ENCODE measurements at places on chromosomes 6 and 20.

DNA sequence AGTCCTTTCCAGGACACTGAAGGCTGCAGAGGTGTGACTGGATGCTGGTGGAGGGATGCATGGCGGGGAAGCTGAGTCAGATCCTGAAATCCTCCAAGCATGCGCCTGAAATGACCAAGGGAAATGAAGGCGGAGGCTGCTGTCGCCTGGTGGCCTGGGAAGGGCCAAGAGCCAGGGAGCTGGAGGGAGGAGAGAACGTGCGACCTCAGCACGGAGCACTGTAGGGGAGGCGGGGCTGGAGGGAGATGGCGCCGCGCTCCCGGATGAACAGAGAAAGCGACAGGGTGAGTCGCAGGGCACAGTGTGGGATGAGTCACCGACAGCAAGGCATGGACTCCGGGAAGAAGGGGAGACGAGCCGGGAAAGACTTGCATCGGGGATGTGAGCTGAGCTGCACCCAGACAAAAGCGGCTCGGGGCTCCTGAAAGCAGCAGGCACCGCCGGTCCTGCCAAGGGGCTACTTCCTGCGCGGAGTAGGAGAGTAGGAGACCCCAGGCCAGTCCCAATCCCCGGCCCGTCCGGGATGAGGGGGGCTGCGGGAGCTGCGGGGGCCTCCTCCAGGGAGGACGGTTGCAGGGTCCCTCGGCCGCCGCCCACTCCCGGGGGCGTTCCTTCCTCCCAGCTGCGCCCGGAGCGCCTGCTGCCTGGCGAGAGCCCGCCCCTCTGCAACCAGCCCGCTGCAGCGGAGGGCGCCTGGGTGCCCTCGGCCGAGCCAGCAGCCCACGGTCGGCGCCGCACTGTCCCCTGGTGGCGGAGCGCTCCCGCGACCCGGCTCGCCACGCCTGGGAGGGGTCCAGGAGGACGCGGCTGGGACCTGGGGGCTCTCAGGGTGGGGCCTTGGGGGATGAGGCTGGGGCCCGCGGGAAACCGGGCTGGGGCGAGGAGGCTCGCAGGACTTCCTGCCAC is 11.0 kb upstream of the NQO2 start:
- no peak for DNase-seq

DNA sequence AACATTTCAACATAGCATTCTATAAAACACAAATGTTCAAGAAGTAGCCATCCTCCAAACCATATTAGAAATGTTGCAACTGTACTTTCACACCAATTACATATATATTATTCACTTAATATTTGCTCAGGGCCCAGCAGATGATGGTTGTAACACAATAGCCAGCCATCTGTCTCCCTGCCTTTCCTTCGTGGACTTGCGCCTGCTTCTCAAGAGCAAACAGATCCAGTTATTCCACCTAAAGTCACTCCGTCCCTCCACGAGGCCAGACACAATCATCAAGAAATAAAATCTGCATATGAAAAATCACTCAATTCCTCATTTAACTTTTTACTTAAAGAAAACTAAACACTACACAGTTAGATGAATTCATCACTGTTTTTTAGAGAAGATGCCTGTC is 160.4 kb downstream of the RALGAPA2 start:
- no peak for DNase-seq

- DNase-seq: no peak
Measured at GRCh38 chr6:151757506-151757955, 50.0 kb upstream of the ESR1 start.

GRCh38 chr6:37965964-37966676 is 146.6 kb downstream of the ZFAND3 start:
- no peak for DNase-seq

- DNase-seq: no peak
Measured at GRCh38 chr6:44270526-44271405, 516 bp downstream of the TMEM151B start.

DNA sequence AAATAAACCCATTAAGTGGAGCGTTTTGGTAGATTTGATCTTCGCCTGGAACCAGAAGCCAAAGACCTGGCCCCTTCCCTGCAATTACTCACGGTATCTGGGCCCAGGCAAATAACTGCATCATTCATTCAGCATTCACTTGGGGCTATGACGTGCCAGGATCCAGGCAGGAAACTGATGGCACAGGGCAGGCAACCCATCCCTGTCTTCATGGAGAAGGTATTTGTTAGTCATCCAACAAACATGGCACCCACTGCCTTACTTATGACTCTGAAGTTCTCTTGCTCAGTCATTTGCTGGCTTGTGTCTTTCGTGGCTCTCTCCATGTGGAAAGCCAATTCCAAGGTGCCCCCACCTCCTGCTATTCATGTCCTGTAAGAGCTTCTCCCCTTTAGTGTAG is 232.4 kb downstream of the BMP7 start:
- no peak for DNase-seq

GRCh38 chr20:39155971-39156370 is 193.8 kb downstream of the DHX35 start:
- no peak for DNase-seq

GRCh38 chr20:3218307-3218988 is 9.2 kb downstream of the ITPA start:
- DNase-seq: peak; percentile 55

DNA sequence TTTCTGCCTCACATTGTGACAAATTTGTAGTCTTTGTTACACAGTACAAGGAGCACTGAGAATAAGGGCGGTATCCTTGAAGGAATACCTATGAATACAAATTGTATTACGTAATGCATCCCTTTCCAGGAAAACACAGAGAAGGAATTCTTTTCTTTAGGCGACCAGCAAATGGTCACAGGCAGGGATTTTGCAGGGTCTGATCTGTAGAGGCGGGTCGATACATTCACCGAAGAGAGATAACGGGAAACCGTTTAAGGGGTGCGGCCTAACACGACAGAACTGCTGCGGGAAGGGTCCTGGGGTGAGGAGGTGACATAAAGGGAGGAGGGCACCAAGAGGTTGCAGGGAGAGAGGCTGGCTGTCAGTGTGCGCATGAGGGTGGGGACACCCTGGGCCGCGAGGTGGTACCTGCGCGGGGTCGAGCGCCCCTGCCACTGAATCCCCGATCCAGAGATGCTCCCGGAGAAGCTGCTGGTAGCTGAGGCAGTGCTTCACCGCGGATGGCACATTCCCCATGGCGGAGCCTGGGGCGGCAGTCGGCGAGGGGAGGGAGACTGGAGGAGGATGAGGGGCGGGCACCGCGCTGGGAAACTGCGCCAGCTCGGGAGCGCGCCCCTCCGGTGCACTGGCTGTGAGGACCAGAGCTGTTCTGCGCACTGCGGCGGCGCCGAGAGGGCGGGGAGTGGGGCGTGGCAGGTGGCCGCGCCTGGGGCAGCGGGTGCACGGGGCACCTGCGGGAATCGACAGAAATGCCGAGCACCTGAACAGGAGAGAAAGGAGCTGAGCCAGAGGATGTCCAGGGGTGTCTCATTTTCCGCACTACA is at the start of gene HMGCLL1:
HMGCLL1 (minus strand) TSS at position 656 of the 827 bp plus-strand sequence; CDS start at position 519, 137 bp downstream.
- DNase-seq: no peak

DNA sequence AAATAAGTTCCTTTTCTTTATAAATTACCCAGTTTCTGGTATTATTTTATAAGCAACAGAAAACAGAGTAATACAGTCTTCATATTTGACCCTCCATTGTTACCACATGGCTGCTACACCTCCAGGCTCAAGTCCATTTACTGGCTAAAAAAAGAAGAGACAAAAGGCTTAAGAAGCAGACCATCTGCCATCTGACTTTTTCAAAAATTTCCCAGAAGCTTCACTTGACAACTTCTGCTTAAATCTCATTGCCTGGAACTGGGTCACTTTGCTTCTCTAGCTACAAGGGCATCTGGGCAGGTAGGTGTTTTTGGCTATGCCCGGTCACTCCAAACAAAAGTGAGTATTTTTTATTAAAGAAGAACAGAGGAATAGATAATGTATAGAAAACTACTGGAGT is 118.0 kb downstream of the GRM1 start:
- DNase-seq: no peak

DNA sequence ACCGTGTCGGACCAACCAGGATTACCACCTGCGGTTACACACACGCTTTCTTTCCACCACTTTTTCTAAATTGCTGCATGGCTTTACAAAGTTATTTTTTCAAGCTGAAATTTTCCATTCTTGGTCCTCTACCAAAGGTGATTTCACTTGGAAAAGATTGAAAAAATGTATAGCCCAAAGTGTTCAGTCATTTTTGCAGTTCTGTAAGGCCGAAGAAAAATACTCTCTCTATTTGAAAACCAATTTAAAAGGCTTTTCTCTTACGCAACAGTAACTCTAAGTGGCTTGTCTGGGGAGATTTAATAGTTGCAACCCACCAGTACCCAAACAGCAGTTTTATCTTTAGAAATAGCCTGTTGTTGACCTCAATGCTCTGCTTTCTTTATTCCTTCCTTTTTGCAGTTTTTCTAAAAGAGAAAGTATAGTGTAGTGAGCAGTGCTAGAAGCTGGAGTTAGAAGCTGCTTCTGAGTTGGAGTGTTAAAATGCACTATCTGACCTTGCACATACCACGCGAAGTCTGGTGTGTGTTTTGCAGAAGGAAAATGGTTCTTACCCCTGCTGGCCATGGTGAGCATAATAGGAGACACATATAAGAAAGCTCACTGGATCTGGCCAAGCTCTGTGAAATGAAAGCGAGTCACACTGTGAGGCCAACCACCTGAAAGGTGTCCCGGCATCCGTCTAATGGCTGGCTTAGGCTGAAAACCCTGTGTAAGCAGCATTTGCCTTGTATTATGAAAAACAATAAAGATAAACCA is 271.6 kb upstream of the PRND start:
- DNase-seq: no peak

GRCh38 chr6:46199387-46199786 is 28.6 kb upstream of the ENPP5 start:
- DNase-seq: no peak

DNA sequence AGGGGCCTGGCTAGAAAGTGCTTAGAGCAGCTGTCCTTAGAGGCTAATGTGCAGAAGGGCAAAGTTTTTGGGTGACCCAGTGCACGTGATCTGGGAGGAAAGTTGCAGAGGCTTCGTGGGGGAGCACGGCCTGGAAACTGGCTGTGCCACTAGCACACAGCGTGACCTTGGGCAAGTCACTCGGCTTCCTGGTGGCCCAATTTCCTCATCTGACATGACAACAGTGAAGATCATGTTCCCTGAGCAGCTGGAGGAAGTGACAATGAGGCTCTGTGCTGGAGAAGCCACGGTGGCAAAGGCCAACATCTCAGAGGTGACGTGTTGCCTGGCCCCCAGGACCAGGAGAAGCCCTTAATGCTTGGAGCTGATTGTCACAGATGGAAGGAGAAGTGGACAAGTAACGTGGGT is 99.5 kb downstream of the FOXC1 start:
- no peak for DNase-seq

DNA sequence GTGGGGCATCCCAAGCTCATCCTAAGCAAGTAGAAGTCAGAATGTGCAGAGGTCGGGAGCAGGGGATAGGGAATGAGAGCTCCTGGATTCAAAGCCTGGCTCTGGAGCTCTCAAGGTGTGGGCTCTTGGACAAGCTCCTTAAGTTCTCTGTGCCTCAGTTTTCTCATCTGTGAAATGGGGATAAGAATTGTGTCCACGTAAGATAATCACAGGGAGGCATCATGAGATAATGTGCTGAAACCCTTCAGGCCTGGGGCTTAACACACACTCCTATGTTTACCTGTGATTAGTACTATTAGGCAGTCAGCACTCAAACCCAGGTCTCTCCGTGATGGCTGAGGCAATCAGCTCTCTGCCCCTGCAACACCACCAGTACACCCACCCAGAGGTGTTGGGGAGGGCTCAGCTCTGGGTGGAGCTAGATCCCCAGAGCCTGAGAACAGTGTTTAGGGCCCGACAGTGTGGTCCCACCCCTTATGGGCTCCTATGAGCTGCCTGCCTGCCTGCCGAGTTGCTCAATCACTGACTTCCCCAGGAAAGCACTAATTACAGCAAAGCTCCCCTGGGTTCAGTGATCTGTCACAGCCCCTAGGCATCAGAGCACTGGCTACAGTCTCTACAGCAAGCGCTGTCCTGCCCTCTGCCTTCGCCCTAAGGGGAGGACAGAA is 6.3 kb upstream of the SIRPA start:
- DNase-seq: no peak

DNA sequence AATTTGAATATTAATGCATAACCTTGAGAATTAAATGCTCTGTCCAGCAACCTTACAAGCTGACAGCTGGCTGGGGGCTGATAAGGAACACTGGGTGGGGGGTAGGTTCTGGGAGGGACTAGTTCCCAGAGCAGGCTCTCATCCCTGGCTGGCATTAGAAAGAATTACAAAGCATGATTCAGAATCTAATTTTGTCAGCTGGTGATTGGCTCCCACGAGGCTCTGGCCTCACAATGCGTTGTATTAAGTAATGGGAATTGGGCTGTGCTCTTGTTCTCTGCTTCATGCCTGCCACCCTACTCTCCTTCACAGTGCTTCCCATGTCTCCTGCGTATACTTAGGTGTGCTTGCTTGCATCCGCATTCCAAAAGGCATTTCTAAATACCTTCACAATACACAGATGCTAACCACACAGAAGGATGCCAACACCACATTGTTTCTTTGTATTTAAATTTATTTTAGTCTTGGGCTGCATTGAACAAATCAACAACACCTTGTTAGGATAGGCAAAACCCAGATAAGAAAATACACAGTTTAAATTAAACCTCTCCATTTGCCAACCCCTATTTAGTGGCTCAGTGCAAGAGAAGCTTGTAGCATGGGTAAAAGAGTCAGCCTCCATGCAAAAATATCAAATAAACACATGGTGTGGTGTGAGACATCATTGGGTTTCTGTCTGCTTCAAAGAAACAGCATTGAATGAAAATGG is 434.5 kb upstream of the JAG1 start:
- no peak for DNase-seq

- no peak for DNase-seq
Measured at GRCh38 chr6:21450149-21450548, 143.4 kb upstream of the SOX4 start.

DNA sequence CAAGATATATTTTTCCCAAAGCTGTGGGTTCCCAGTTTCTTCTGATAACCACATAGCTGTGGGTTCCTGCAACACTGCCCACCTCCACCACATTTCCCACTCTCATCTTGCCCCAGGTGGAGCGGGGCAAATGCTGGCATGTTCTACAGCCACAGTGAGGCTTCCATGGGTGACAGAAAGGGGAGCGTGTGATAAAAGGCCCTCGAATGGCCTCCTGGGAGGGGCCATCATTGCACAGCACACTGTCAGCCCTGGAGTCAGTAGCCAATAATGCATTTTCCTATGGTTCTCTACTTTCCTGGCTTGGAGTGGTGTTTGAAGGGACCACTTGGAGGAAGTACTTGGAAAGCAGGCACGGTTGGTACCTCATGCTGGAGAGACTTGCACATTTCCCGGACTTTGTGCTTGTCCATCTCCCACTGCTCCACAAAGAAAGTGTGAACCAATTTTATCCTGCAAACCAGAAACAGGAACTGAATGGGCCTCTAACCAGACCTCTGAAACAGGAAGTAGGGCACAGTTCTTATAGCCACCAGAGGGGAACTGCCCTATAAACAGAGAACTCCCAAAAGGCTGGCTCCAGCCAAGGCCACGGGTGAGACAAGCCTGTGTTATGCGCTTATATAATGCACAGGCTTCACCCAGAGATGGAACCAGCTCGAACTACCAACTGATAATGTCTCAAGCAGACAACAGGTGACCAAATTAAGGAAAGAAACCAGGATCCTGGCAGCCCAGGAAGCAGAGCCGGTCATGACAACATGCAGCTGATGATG is 8.6 kb downstream of the MAP3K5 start:
- DNase-seq: no peak

- no peak for DNase-seq
Measured at GRCh38 chr6:157954150-157955117, 27.2 kb upstream of the SYNJ2 start.

All from stimulated activated CD4-positive, alpha-beta T cell treated with anti-CD3 and anti-CD28 coated beads, Interleukin-1b, Interleukin-23, amount 100 ng/mL, for 1 hour (primary cell).